ENCODE measurements at places on chromosomes 6 and 20.

- no peak for DNase-seq
Measured at GRCh38 chr6:111842271-111842822, 30.9 kb downstream of the FYN start.

GRCh38 chr6:96532399-96532798, 10.8 kb downstream of the UFL1 start:
- no peak for DNase-seq

GRCh38 chr6:5478380-5478779, 217.1 kb downstream of the FARS2 start:
- DNase-seq: no peak

GRCh38 chr6:116467514-116467913, 6.3 kb downstream of the CALHM6 start:
- no peak for DNase-seq

DNA sequence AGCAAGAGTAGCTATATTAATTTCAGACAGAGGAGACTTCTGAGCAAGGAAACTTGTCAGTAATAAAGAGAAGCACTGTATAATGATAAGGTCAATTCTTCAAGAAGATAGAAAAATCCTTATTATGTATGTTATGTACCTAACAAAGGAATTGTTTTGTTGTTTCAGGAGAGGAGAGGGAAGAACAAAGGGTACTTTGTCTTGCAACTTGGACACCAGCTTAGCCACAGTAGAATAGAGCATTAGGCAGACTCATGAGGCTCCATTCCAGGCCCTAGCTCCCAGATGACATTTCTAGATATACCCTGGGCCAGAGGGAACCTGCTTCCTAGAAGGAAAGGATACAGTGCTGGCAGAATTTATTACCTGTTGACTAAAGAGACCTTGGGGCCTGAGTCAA, 6.5 kb upstream of the NUS1 start:
- DNase-seq: no peak

DNA sequence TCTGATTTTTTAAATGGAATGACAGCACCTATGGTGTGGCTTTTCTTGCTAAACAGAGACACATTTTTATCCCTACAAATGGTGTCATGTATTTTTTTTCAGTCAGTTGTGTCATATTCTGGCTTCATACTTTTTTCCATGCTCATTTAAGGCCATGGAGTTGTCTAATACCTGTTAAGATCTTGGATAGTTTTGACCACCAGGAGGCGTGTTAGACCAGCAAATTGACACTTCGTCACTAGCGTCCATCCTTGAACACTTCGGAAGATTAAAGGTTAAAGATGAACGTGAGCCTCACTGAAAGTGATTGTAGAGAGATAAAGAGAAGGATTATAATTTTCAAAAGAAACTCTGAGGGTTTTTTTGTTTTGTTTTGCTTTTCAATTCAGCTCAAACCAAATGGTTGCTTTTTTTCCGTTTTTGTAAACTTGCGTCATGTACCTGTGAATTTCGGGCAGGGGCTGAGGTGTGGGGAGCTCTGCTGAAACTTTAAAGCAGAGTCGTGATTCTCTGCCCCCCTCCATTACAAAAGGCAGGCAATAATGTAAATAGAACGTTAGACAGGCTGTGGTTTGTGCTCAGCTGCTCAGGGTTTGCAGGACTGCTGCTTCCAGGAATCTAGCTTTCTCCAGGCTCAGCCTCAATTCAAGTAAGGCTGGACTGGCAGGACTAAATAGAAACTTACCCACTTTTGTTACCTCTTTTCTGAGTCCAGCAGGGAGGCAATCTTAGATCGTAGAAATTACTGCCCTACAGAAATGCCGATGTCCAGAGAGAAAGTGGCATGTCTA, 245.1 kb downstream of the FOXA2 start:
- no peak for DNase-seq

DNA sequence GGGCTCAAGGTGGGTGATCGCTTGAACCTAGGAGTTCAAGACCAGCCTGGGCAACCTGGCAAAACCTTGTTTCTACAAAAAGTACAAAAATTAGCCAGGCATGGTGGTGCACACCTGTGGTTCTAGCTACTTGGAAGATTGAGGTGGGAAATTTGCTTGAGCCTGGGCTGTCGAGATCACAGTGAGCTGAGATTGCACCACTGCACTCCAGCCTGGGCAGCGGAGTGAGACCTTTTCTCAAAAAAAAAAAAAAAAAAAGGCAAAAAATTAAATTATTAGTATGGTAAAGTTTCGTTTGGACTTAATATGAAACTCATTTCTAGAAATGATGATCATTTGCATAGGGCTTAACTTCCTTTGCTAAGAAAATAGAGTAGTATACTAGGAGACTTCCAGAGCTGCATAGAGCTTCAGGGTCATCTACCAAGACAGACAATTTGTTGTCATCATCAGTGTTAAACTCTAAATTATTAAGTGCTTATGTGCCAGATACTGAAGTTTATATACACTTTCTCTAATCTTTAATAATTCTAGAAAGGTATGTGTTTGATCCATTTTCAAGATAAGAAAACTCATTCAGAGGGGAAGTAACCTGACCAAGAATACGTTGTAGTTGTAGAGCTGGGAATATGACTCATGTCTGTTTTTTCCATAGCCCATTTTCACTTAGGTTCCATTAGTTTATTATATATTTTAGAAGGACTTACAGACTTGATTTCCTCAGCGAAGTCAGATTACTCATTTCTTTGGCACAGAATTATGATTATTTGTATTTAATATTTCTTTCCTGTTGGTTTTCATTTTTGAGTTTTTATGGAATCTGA, 84.5 kb downstream of the SLC16A10 start:
- DNase-seq: no peak

DNA sequence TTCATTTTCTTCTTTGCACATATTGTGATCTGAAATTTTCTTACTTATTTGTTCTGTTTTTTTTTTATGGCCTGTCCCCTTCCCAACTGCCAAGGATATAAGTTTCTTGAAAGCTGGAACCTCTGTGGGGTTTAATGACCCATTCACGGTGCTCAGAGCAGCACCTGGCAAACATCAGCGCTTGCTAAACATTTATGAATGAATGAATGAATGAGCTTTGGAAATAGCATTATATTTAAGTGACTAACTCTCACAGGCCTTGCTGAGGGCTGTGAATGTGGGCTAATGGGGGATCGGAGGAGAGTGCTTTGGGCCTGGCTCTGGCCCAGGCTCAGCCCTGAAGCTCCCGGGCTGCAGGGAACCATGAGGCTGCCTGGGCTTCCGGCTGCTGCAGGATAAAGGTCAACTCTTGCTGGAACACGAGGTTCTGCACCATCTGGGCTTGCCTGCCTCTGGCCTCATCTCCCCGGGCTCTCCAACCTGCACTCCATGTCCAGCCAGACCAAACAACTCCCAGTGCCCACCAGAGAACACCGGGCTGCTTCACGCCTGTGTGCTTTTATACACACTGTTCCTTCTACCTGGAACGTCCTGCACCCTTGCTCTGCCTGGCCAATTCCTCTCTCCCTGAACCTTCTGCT, 14.6 kb upstream of the ARMC12 start:
- no peak for DNase-seq

GRCh38 chr6:148217921-148218320, 124.7 kb upstream of the SASH1 start:
- no peak for DNase-seq

- no peak for DNase-seq
Measured at GRCh38 chr6:49325891-49326290, 137.2 kb downstream of the MMUT start.

- DNase-seq: no peak
Measured at GRCh38 chr6:66866801-66867200, 1159.8 kb upstream of the EYS start.

- DNase-seq: no peak
Measured at GRCh38 chr6:107128577-107128976, 13.3 kb upstream of the BEND3 start.

DNA sequence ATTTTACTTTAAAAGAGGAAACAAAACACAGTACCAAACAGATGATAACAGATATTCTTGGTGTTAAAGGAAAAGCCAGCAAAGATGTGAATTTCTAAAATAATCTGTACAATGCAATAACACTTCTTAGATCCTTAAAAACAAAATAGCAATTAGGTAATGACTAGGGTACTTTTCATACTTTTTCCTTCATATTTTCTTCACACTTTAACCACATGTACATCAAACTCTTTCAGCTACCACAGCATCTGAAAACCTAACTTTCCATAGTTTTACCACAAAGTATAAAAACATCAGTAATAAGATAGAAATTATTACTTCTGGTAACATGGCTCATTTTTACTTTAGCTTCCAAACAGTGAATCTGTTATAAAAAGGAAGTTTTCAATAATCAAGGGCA, 141.3 kb downstream of the MMS22L start:
- DNase-seq: no peak

- DNase-seq: no peak
Measured at GRCh38 chr20:1875762-1876161, 19.4 kb upstream of the SIRPA start.

GRCh38 chr6:156808287-156808686, 31.1 kb downstream of the ARID1B start:
- no peak for DNase-seq

- peak; percentile 13 for DNase-seq
Measured at GRCh38 chr6:17032988-17033634, 68.7 kb upstream of the STMND1 start.

- no peak for DNase-seq
Measured at GRCh38 chr20:2103461-2104153, 2.0 kb downstream of the STK35 start.

GRCh38 chr6:140744659-140745320, 1370.3 kb upstream of the CITED2 start:
- no peak for DNase-seq

DNA sequence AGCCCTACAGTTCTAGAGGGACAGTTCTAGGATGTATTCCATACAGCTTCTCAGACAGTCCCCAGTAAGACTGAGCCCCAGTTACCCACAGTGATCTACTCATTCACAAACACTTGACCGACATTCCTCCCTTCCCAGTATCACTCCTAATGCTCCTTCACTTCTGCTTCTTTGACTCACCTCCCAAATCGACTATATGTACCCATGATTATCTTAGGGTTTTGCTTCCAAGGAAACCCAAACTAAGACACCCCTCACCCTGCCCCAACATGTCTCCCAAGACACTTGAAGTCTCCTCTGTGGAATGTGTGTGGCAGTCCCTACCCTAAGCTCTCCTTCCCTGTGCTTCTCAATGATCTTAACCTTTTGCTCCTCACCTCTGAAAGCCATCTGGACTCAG, 23.6 kb upstream of the TGM6 start:
- no peak for DNase-seq

- DNase-seq: no peak
Measured at GRCh38 chr6:11459079-11459610, 78.4 kb upstream of the TMEM170B start.

GRCh38 chr6:97465877-97466561, 183.0 kb upstream of the MMS22L start:
- DNase-seq: peak; percentile 23

- no peak for DNase-seq
Measured at GRCh38 chr6:112008482-112008881, 45.4 kb upstream of the CCN6 start.

DNA sequence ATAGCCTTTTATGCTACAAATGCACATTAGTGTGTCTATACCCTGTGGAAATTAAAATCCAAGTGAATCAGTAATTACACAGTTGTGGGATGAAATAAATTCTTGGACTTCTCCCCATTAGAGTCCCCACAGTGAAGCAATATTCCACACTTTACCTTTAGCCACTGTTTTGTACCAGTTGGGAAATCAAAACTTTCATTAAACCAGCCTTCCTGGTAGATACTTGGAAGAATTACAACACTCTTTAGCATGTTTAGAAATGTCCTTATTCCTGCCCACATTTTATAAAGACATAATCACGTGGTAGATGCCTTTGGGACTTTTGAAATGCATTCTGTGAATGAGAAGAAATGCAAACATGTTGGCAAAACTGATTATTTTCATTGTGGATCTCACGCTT, 49.0 kb upstream of the ANKEF1 start:
- no peak for DNase-seq

DNA sequence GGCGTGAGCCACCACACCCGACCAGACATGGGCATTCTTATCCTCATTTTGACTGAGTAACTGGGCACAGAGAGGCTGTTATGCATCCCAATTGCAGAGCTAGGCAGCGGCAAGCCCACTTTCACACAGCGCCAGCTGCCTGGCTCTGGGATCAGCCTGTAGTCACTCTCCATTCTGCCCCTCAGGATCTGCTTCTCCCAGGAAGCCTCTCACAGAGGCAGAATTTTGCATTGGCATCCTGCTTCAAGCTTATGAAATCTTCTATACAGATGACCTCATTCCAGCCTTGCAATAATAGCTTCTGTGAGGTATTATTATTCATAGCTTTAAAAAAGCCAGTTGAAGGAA, 37.0 kb upstream of the IER3 start:
- DNase-seq: no peak

DNA sequence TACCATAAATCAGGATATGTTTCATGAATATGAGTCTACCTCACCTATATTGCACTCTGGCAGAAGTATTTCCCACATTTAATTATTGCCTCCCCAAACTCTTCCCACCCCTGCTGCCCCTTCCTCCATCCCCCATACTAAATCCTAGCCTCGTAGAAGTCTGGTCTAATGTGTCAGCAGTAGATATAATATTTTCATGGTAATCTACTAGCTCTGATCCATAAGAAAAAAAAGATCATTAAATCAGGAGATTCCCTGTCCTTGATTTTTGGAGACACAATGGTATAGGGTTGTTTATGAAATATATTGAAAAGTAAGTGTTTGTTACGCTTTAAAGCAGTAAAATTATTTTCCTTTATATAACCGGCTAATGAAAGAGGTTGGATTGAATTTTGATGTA, 6.4 kb downstream of the EDN1 start:
- DNase-seq: no peak

DNA sequence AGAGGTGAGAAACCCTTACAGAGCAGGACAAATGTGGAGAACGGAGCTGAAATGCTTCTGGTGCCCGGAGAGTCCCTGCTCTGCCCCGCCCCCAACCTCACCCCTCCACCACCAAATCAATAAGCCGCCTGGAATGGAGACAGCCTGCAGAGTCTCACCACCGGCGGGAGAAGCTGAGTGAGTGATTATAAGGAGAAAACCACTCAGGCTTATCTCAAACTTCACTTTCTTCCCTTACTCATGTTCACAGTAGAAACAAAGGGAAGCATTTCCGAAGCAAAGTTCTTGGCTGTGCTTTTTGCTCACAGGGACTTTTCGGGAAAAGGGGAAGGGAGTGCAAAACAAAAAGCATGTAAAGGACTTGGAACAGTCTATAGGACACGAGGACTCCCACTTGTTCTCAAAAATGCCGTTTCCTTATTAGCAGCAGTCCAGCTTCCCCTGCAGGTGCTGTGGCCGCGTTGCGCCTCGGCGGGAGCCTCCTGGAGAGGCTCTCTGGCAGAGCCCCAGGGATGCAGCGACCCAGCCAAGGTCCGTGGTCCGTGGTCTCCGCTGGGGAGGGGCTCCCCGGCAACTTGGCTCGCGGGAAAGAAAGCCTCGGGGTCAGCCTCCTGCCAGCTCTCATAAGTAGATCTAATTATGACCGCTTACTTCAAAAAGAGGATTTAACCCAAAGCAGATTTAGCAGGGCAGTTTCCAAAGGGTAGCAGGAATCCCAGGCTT, 64.8 kb upstream of the TMEM30A start:
- no peak for DNase-seq

Data from amygdala (tissue), 56 donors.